ENCODE measurements at places on chromosomes 11 and 22. TPM values are rescaled to one million over a fixed set of nuclear protein-coding genes. Genes with fewer than 3 reads are reported as not detected.
A peak's percentile ranks its signal among the peaks of the same experiment; 100 is the strongest.

DNA sequence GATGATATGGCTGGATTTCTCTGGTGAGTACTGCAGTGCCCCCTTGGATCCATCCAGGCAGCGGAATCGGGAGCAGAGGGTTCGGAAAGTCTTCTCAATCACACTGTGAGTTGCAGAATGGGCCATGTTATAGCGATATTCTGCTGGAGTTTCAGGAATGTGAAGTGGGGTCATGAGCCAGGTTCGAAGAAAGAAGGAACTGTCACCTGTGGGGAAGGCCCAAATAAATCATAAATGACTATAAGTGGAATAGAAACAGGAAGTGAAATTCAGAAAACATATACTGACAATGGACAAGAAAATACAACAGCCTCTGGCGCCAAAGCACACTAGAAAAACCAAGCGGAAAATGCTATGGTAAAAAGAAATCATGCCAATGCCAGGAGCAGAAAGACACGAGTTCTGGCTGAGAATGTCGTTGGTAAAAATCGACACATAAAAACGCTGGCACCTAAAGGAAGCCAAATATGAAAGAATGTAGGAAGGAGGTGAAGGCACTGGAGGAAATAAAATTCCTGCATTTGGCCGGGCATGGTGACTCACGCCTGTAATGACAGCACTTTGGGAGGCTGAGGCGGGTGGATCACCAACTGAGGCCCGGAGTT, 10.0 kb upstream of the AMBRA1 start:
- no peak overlapping the region for H3K27ac ChIP-seq
- DNase-seq = no peak
- no peaks in the 10 kb centered on the region for H3K4me1 ChIP-seq
- no peak overlapping the region for H3K4me3 ChIP-seq
- no peaks in the 10 kb centered on the region for H3K36me3 ChIP-seq

DNA sequence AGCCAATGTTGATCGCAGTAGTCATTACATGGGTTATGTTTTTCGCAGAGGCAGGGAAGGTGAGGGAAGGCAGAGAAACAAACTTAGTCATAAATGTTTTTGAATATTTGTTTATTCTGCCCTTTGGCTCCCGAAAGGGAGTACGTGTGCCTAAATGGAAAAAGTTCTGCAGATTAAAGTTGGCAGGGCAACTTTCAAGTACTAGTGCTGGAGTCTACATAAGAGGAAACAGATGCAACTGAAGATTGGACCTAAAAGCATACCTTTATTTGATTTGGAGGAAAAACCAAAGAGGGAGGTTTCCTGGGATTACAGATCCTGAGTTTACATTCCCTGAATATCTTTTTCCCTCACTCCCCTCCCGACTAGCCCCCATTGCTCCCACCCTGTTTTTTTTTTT, 5.7 kb downstream of the HSD17B12 start:
- H3K36me3 ChIP-seq = no peaks in the 10 kb centered on the region
- no peak for DNase-seq
- no peaks in the 10 kb centered on the region for H3K27me3 ChIP-seq
- H3K27ac ChIP-seq = no peak overlapping the region
- H3K4me1 ChIP-seq = peaks cover 9% of the 10 kb centered on the region

Gene ASPHD2
- 1.8 TPM for polyA plus RNA-seq

DNA sequence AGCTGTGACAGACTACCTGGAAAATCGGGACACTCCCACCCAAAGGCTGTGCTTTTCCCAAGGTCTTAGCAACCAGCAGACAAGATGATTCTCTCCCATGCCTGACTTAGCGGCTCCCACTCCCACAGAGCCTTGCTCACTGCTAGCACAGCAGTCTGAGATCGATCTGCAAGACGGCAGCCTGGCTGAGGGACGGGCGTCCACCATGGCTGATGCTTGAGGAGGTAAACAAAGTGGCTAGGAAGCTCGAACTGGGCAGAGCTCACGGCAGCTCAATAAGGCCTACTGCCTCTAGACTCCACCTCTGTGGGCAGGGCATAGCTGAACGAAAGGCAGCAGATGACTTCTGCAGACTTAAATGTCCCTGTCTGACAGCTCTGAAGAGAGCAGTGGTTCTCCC, 84.9 kb downstream of the SMCO4 start:
- H3K36me3 ChIP-seq = no peaks in the 10 kb centered on the region
- no peak for DNase-seq
- no peak overlapping the region for H3K4me3 ChIP-seq
- H3K27me3 ChIP-seq = no peaks in the 10 kb centered on the region

- H3K4me1 ChIP-seq = no peaks in the 10 kb centered on the region
- H3K4me3 ChIP-seq = no peak overlapping the region
- no peak for DNase-seq
- H3K27me3 ChIP-seq = no peaks in the 10 kb centered on the region
Observed at GRCh38 chr11:110474578-110474977, 44.8 kb downstream of the FDX1 start.

DNA sequence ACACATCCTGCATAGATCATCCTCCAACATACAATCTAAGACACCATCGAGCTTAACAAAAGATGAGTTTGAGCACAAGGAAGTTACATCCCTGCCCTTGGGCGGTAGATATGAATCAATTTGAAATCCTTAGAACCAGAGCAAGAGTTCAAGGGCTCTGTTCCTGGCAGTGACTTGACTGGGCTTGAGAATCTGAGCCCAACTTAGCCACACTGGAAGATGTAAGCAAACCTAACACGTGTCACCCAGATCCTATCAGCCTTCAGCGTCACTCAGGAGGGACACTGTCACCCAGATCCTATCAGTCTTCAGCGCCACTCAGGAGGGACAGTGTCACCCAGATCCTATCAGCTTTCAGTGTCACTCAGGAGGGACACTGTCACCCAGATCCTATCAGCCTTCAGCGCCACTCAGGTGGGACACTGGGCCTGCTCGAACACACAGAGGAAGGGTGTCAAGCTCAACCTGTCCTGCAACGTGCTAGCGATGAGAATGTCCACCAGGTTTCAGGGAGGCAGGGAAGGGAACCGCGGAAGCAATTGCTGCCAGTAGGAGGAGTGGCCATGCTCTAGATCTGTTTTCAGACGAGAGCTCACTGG, 32.8 kb upstream of the CTSD start:
- no peak overlapping the region for H3K27ac ChIP-seq
- no peaks in the 10 kb centered on the region for H3K27me3 ChIP-seq
- no peak overlapping the region for H3K4me3 ChIP-seq
- H3K36me3 ChIP-seq = no peaks in the 10 kb centered on the region

DNA sequence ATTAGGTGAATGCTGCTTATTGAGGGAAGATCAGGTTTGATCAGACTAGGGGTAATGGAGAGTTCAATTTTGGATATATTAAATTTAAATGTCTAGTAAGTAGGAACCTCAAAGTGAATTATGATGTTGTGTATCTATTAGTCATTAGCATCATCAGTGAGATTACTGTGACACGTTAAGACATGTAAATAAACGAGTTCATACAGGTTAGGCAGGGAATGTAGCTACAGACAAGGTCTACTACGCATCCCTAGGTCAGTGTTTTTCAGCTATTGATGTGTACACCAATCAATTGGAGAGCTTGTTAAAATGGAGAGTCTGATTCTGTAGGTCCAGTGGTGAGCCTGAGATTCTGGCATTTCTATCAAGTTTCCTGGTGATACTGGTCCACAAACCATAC, 120.1 kb upstream of the LRRC4C start:
- no peak overlapping the region for H3K27ac ChIP-seq
- no peaks in the 10 kb centered on the region for H3K36me3 ChIP-seq
- no peak for DNase-seq
- no peak overlapping the region for H3K4me3 ChIP-seq
- no peaks in the 10 kb centered on the region for H3K27me3 ChIP-seq
- H3K4me1 ChIP-seq = no peaks in the 10 kb centered on the region

DNA sequence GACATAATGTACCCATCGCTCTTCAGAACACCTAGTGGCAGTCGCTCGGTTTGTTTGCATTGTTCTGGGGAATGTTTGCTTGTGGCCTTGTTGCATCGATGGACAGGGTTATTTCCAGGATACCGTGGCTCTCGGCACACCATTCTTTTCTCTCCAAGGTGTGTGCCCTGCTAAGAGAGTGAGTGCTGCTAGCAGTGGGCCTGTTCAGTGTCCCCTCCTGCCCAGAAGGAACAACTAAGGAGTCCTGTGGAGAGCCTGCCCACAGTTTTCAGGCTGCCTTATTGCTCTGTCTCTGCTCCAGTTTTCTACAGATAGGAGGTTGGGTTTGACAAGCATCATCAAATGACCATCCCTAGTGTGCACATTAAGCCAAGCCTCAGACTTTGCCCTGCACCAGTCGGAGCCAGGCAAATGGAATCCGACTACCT, 1.4 kb downstream of the CRY2 start:
- no peaks in the 10 kb centered on the region for H3K27me3 ChIP-seq
- H3K4me3 ChIP-seq = peak overlapping the region; percentile 96
- no peaks in the 10 kb centered on the region for H3K36me3 ChIP-seq
- peak overlapping the region; percentile 99 for H3K27ac ChIP-seq
- peaks cover 57% of the 10 kb centered on the region for H3K4me1 ChIP-seq

DNA sequence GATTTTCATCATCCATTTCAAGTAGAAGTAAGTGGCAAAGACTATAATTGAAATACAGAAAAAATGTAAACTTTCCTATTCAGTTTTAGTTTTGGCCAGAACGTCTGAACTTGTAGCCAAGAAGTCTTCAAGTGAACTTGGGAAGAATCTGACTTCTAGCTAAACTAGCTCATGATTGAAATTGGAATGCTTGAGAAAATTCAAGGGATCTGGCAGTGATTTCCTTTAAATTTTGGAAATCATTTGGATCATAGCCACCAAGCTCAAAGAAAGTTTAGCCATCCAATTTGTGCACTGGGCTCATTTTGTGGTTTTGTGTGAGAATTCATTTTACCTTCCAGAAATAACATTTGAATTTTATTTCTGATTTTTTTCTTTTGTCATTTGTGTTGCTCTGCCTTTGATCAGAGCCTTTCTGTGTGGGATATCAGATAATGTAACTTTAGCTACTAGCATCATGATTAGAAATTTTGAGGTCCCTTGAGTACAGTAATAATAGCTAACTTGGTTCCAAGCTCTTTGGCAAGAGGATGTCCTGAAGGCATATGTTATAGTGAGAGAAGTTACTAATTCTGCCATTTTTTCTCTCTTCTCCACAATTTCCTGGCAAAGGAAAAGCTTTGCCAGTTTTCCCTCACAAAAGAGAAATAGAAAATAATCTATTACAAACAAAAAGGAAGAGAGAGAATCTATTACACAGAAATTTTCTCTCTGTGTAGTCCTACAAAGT, 2123.7 kb upstream of the RAG2 start:
- no peaks in the 10 kb centered on the region for H3K36me3 ChIP-seq
- no peaks in the 10 kb centered on the region for H3K27me3 ChIP-seq
- no peak for DNase-seq
- H3K4me1 ChIP-seq = no peaks in the 10 kb centered on the region

GRCh38 chr11:65790902-65791650, 4.2 kb downstream of the OVOL1 start:
- no peak overlapping the region for H3K4me3 ChIP-seq
- DNase-seq = no peak
- peaks cover 22% of the 10 kb centered on the region for H3K4me1 ChIP-seq
- peaks cover 45% of the 10 kb centered on the region for H3K27me3 ChIP-seq
- H3K27ac ChIP-seq = no peak overlapping the region

GRCh38 chr11:10379871-10380568, 75.0 kb upstream of the AMPD3 start:
- peaks cover 8% of the 10 kb centered on the region for H3K4me1 ChIP-seq
- H3K27me3 ChIP-seq = no peaks in the 10 kb centered on the region
- no peak overlapping the region for H3K4me3 ChIP-seq
- H3K36me3 ChIP-seq = no peaks in the 10 kb centered on the region

GRCh38 chr22:30234786-30235470, 11.6 kb downstream of the LIF start:
- no peak overlapping the region for H3K4me3 ChIP-seq
- no peak for DNase-seq
- peaks cover 15% of the 10 kb centered on the region for H3K4me1 ChIP-seq

- DNase-seq = peak; percentile 79
- peaks cover 9% of the 10 kb centered on the region for H3K27me3 ChIP-seq
- H3K4me3 ChIP-seq = peak overlapping the region; percentile 55
- H3K36me3 ChIP-seq = no peaks in the 10 kb centered on the region
- H3K27ac ChIP-seq = peak overlapping the region; percentile 70
Observed at GRCh38 chr11:64036087-64037026, 626 bp downstream of the FLRT1 start.

DNA sequence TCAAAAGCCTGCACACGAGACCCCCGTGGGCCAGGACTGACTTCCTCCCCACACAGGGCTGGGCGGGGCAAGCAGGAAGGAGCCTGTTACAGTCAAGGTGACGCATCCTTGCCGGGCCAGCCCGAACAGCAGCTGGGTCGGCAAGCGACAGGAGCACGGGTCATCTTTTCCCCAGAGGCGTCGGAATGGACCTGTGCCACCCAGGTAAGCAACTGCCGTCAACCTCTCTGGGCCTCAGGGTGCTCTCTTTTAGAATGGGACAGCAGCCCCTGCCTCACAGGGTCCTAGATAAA, at the start of gene CYTH4:
Gene CYTH4, plus strand, starts transcription at position 124 of the 293 bp plus-strand sequence. Its CDS starts 62 bp downstream, at position 186.
- no peaks in the 10 kb centered on the region for H3K27me3 ChIP-seq
- H3K4me3 ChIP-seq = peak within 1 kb of the TSS; percentile 42
- peaks cover 6% of the 10 kb centered on the region for H3K4me1 ChIP-seq
- H3K27ac ChIP-seq = peak within 1 kb of the TSS; percentile 39

Gene C11orf97
- polyA plus RNA-seq = not detected

Gene OR8J1
- not detected for polyA plus RNA-seq

Gene RAB39A
- 0.92 TPM for polyA plus RNA-seq

- H3K4me1 ChIP-seq = peaks cover 47% of the 10 kb centered on the region
- DNase-seq = peak; percentile 24
- H3K4me3 ChIP-seq = peak overlapping the region; percentile 86
- no peaks in the 10 kb centered on the region for H3K27me3 ChIP-seq
- H3K27ac ChIP-seq = peak overlapping the region; percentile 89
Observed at GRCh38 chr22:40634119-40634903, 2.2 kb downstream of the MRTFA start.

Gene DUSP18
- 2.4 TPM for polyA plus RNA-seq

GRCh38 chr11:122691549-122692150, 36.1 kb downstream of the UBASH3B start:
- no peaks in the 10 kb centered on the region for H3K4me1 ChIP-seq
- H3K27me3 ChIP-seq = no peaks in the 10 kb centered on the region
- peak overlapping the region; percentile 67 for H3K27ac ChIP-seq
- no peak for DNase-seq
- H3K4me3 ChIP-seq = no peak overlapping the region
- H3K36me3 ChIP-seq = no peaks in the 10 kb centered on the region

DNA sequence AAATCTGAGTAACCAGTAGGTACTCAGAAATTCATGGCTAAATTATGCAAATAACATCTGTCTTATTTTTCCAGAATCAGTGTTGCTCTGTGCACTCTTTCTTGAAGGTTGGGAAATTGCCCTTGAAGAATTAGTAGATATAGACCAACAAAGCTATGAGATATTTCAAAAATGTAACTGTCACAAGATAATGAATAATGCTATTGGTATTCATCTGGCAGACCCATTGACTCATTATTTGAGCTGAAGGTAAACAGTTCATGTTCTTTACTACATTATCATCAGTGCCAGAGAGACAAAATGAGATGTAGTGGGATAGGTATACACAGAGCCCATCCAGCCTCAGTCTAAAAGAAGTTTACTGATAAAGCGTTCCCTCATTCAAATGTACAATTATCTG, 274.7 kb downstream of the CASP12 start:
- H3K27ac ChIP-seq = no peak overlapping the region
- no peak overlapping the region for H3K4me3 ChIP-seq
- no peaks in the 10 kb centered on the region for H3K27me3 ChIP-seq
- H3K36me3 ChIP-seq = no peaks in the 10 kb centered on the region
- DNase-seq = no peak
- H3K4me1 ChIP-seq = peaks cover 7% of the 10 kb centered on the region

All from sigmoid colon (tissue), 7 donors.